ENCODE measurements at places on chromosomes 1 and 21.

DNA sequence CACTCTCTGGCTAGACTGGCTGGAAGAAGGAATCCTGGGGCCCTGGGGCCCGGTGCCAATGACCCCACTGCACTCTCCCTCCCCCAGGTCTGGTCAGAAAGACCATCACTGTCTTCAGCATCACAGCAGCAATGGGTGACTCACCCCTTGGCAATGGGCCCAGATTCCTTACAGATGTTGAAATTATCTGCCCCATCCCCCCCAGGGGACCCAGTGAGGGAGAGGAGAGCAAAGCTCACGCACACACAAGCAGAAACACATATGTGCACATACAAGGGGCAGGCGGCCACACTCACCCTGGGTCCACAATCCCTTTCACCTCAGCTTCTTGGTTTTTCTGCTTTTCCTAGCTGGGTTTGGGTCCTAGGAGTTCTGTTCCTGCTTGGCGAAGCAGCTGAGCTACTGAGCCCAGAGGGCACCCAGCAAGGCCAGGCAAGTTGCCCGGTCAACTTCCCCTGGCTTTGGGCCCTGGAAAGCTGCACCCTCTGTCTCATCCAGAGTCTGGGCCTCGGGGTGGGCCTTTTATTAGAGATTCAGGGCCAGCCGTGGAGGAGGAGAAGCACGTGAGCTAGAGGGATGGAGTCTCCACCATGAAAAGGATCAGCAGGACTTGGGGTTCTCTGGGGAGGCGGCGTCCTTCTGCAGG is 2.6 kb downstream of the COL16A1 start:
- peak; percentile 53 for DNase-seq

- no peak for DNase-seq
These were observed 330.7 kb downstream of the SMYD3 start for GRCh38 chr1:246176126-246177024.

DNA sequence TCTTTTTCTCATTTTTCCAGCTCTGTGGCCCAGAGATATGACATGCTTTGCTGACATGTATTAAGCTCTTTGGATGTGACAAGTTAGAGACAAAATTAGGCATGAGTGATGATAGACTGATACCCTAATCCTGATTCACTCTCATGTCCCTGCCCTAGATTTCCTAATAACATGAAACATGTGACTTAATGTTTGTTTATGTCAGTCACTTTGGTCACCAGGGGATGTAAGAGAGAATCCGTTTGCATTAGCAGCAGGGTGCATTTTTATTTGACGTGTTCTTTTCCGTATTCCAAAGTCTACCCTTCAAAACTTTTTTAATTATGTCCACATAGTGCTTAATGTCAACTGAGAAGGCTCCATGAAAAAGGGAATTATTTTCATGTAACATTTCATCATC is 192.4 kb downstream of the HMCN1 start:
- DNase-seq: no peak

DNA sequence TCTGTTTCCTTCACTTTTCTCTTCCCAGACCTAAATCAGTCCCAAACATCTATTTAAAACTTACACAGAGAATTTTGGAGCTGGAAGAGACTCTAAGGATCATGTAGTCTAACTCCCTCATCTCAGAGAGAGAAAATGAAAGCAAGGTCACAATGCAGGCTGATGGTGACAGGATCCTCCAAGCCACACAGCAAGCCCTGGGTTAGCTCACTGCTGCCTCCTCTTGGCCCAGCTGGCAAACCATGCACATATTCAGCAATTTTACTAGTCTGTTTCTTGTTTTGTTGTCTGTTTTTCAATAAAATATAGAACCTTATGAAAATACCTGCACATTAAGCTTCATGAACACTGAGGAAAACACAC is 27.7 kb upstream of the LY9 start:
- no peak for DNase-seq

GRCh38 chr1:32127409-32128198 is 19.7 kb downstream of the KPNA6 start:
- peak; percentile 71 for DNase-seq

- DNase-seq: peak; percentile 17
These were observed 15.5 kb downstream of the MEAF6 start for GRCh38 chr1:37498872-37499617.

GRCh38 chr1:2396476-2396875 is 4.8 kb downstream of the RER1 start:
- DNase-seq: no peak

GRCh38 chr1:236850077-236850979 is 55.2 kb downstream of the MTR start:
- no peak for DNase-seq

GRCh38 chr1:65717815-65718454 is 74.8 kb upstream of the PDE4B start:
- DNase-seq: no peak

- DNase-seq: no peak
These were observed 5.1 kb upstream of the CSRP1 start for GRCh38 chr1:201511941-201512539.

All from brain (organoid and tissue), 16 donors.